ENCODE measurements at places on chromosomes 11 and 22.

- no peak for DNase-seq
These were observed 733 bp downstream of the MEI1 start for GRCh38 chr22:41700108-41700364.

- no peak for DNase-seq
These were observed 14.8 kb downstream of the CD59 start for GRCh38 chr11:33721426-33721825.

DNA sequence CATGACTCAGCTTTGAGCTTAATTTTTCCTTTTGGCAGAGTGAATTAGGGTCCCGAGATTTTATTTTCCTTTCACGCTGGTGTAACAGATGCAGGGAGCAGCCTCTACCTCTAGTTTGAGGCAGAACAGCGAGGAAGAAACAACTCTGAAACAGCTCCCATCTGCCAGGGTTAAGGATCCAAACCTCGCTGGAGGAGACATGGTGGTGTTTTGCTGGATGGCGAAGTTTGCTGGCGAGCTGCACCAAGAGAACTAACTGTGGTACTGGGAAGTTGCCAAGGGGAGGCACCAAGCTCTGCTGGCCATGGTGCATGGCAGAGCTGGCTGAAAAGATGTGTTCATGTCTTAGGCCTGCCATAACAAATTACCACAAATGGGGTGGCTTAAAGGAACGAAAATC, 7.6 kb upstream of the ALKBH3 start:
- DNase-seq = no peak

- no peak for DNase-seq
These were observed 12.0 kb downstream of the STIM1 start for GRCh38 chr11:3867209-3868091.

- DNase-seq = no peak
These were observed 3.4 kb downstream of the ABCC8 start for GRCh38 chr11:17473071-17473744.

GRCh38 chr11:117415358-117415896, 87.8 kb downstream of the CEP164 start:
- no peak for DNase-seq

DNA sequence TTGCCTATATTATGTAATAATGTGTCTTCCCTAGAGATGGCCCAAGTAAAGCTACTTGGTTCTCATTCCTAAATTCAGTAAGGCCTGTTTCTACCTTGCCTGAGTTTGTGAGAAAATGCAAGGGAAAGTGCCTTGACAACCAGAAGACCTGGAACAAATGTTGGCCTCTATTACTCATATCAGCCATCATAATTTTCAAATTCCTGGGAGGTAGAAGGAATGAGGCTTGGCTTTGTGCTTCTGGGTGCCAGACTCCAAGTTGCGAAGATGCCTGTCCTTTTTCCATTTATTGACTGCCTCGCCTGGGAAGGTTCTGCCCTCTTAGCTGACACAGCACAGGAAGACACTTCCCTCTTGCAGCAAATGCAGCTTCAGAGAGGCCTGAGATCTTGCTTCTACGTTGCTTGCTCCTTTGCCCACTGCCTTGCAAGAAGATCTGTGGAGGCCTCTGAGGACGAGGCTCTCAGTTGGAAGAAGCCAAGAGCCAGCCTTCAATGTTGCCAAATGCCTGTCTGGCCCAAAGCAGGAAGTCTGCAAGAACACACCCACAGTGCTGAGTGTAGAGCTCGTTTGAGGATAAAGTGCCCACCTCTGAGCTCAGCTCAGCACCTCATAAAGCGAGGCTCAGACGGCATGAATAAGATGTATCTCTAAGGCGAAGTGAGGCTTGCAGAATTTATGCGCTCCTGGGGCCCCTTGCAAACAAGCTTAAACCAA, 120.1 kb downstream of the GALNT18 start:
- no peak for DNase-seq

DNA sequence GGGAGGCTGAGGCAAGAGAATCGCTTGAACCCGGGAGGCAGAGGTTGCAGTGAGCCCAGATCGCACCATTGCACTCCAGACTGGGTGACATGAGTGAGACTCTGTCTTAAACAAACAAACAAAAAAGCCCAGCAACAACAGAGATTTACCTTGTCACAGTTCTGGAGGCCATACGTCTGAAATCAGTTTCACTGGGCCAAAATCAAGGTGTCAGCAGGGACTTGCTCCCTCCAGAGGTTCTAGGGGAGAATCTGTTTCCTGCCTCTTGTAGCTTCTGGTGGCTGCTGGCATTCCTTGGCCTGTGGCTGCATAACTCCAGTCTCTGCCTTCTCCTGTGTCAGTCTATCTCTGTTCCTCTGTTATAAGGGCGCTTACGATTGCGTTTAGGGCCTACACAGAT, 1.5 kb downstream of the DDX10 start:
- DNase-seq = no peak

GRCh38 chr11:1706634-1707400, 9.8 kb downstream of the KRTAP5-6 start:
- DNase-seq = no peak

DNA sequence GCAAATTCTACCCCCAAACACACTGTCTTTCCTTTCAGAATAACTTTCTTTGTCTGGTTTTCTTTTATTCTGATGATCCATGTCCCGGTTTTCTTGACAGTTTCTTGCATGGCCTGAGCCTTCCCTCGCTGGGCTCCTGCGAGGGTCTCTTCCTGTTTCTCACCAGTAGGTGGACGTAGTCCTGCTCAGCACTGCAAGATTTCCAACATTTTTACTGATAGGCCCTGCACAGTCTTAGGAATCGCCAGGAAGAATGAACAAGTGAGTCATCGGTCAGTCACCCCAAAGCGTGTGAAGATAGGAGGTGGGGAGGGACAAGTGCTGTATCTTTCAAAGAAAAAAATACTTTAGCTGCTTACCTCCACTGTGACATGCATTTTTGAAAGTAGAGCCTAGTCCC, 16.9 kb upstream of the KIRREL3 start:
- no peak for DNase-seq

GRCh38 chr22:36964106-36964505, 50.7 kb downstream of the CSF2RB start:
- no peak for DNase-seq

GRCh38 chr11:85779956-85780640, 30.8 kb downstream of the SYTL2 start:
- no peak for DNase-seq

GRCh38 chr11:117722082-117722481, 74.9 kb downstream of the DSCAML1 start:
- DNase-seq = no peak

DNA sequence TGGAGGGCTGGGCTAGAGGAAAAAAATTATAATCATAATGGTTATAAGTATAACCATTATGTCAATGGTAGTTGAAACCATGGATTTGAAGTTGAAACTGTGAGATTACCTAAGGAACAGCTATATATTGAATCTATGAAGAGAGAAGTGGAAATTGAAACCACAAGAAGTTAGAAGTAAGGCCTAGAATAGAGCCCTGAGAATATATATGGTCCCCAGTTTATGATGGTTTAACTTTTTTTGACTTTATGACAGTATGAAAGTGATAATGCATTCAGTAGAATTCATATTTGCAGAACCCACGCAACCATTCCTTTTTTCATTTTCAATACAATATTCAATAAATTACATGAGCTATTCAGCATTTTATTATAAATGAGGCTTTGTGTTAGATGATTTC, 15.0 kb downstream of the AASDHPPT start:
- no peak for DNase-seq

GRCh38 chr11:68687311-68687710, 3.0 kb downstream of the GAL start:
- no peak for DNase-seq

DNA sequence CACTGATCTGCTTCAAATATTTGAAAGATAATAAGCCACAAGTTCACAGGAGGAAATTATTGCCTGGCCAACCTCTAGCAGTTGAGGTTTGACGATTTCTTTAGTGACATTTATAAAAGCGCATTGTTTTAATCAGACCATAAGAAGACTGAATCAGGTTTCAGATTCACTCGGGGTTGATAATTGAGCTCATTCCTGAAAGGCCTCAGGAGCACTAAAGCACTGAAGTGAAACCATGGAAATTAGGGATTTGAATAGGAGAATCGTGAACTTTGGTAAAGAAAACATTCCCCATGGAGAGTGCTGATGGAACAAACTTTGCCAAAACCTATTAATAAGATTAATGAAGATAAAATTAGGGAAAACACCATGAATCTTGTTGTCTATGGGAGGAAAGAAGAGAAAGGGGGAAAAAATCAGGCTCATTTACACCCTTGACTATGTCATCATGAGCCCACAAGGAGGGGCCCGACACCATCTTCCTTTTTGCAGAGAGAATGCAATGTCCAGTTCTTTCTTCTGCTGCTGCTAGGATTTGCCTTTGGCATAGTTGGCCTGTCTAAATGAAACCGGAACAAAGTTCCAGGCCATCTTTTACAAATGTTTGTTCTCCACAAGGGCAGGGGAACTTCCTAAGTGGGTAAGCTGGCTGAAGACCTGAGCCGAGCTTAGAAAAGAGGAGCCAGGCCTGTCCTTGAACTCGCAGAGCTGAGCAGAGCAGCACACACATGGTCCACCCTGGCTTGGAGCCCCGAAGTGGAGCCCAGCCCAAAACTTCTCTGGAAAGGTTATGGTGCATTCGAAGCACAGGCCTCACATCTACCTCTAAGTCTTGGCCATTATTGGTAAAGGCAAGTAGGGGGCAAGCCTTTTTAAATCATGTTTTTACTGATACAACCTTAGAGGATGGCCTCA, 56.1 kb upstream of the EIF3M start:
- no peak for DNase-seq

DNA sequence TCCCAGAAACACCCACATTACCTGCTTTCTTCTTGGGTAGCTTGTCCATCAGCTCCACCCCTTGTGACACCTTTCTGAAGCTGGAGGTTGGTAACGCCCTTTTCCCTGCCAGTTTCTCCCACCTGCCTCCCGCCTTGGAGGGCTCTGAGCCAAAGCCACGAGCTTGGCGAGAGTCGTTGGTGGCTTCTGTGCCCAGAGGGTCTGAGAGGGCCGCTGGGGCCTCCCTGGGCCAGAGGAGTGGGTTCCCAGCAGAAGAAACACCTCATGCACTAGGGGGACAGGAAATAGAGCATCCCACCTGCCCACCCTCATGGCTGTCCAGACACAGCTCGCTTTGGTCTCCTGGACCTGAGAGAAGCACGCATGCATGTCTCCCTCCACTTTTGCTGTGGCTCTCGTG, 37.9 kb downstream of the B3GAT1 start:
- no peak for DNase-seq

DNA sequence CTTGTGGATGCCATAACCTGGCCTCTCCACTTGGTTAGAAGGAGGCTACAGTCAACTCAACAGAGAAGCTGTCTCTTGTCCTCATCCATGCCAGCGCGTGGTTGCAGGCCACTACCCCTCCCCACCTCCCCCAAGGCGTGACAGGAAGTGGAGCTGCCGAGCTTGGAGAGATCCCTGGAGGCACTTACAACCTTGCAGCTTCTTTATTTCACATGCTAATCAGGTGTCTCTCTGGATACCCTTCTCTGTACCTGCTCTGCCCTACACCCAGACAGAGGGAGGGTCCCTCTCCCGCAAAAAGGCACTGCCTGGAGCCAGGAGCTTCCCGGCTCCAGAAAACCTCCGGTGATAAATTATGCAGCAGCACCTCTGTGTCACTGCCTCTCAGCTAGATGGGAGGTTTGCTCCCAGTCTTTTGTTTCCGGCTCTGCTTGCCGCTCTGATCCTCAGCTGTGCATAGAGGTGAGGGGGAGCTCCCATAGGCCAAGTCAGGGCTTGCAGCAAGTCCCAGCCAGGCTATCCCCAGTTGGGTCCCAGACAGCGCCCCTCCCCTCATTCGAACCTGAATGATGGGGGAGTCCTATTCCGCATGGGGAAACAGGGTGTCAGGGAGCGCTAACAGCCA, 5.7 kb downstream of the LRP4 start:
- DNase-seq = no peak

DNA sequence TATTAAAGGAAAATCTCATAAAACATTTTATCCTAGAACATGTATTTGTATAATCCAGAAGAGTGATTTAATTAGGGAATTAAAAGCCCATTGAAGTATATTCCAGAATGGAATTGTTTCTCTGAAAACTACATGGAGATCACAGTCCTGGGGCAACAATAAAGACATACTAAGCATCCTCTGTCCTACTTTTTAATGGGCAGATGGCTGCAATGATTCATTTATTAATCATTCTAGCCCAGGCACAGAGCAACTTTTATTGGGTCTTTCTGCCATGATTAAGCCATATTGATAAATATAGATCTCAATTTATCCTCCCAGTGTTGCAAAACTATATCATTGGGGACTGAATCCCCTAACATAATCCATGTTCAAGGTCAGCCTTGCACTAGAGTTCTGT, 22.0 kb downstream of the FAM181B start:
- DNase-seq = no peak

- DNase-seq = no peak
These were observed 29.8 kb upstream of the DRD2 start for GRCh38 chr11:113505046-113505445.

- no peak for DNase-seq
These were observed 153.2 kb downstream of the CTTN start for GRCh38 chr11:70551351-70552166.

DNA sequence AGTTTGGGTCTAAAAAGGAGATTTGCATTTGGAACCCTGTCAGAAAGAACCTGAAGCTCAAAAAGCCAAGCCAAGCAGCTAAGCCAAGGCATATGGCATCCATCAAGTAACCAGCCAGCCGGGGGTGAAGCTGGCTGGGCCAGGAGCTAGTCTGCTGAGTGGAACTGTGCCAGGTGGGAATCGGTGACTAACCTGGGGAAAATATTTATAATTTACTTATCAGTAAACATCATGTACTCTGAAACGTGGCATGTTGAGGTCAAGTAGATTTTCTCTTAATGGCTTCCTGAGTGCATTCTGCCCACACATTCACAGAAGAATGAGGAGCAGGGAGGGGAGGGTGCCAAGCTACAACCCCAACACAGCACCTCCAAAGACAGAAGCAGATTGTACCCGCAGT, 70.5 kb upstream of the SESN3 start:
- DNase-seq = no peak

DNA sequence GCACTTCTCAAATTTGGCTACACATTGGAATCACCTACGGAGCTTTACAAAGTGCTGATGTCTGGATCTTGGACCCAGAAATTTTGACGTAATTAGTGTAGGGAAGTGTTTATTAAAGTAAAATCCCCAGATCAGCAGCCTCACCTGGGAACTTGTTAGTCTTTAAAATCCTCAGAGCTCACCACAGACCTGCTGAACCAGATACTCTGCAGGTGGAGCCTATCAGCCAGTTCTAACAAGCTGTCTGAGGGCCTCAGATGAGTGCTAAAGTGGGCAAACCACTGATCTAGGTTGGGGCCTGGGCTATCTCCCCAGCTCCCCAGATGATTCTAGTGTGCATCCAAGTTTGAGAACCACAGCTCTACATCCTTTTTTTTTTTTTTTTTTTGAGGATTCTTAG, 436.0 kb downstream of the ETS1 start:
- DNase-seq = no peak

- no peak for DNase-seq
These were observed 116.7 kb downstream of the KCNQ1OT1 start for GRCh38 chr11:2582946-2583604.

- no peak for DNase-seq
These were observed 5.8 kb downstream of the RAB38 start for GRCh38 chr11:88169471-88169870.

DNA sequence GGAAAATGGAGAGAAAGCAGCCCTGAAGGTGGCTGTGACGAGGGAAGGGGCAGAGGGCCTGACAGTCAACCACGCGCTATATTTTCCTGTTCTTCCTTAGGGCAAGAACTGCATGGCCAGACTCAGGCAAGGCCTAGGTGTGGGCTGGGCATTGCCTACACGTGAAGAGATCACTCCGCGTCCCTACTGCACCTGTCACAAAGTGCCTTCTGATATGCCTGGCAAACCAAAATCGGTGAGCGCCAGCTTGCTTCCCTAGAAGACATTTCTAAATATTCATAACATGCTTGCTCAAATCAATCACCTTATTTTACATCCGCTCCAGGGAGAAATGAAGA, 6.3 kb downstream of the TMEM121B start:
- DNase-seq = no peak
